ENCODE measurements at places on chromosomes 5 and 9.

DNA sequence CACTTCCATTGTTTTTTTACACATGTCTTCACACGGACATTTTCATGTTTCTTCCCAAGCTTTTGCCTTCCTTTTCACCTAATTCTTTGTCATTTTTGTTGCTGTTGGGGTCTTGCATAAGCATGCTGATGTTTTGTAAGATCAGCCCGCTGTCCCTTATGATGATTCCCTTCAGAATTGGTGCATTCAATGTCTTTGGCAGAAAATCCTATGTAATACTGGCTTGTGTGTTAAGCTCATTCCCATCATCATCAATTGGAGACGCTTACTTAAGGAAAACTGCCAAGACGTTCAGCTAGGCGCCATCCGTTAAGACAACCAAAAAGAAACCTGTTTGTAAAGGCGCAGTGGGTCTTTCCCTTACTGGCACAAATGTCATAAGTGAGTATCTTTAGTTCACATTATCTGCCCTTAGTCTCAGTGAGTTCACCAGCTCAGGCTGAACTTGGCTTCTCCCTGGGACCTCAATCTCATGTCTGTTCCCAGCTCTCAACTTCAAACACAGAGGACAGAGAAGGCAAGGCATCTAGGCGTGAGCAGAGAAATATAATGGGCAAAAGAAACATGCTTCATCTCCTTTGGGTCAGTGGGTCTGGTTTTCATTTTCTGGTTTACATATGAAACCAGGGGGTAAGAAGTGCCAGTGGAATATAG, 97.9 kb downstream of the EFNA5 start:
- DNase-seq = no peak

GRCh38 chr9:114551750-114552685, 35.6 kb upstream of the ATP6V1G1 start:
- peak; percentile 8 for DNase-seq

- no peak for DNase-seq
Measured at GRCh38 chr5:150139334-150139733, 16.3 kb downstream of the PDGFRB start.

- DNase-seq = no peak
Measured at GRCh38 chr5:38257308-38258041, 884 bp upstream of the EGFLAM start.

GRCh38 chr5:38783011-38783561, 62.7 kb upstream of the OSMR start:
- DNase-seq = no peak

- DNase-seq = no peak
Measured at GRCh38 chr5:652023-652515, 39.9 kb downstream of the CEP72 start.

DNA sequence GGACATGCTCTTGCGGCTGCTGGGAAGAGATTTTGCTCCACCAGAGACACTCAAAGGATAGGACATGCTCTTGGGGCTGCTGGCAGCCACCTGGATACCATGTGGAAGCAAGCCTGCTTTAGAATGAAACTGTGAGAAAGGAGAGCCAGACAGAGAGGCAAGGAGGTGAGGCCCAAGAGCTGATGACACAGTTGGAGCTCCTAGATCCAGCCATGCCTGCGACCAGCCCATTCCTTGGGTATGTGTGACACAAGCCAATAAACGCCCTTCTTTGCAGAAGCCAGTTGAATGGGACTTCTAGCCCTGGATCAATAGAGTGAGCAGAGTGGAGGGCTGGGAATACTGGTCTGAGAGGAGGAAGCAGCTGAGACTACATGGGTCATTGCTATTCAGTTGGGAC, 69.6 kb downstream of the SMIM23 start:
- no peak for DNase-seq

GRCh38 chr9:127004946-127005769, 90.6 kb downstream of the RALGPS1 start:
- DNase-seq = no peak

DNA sequence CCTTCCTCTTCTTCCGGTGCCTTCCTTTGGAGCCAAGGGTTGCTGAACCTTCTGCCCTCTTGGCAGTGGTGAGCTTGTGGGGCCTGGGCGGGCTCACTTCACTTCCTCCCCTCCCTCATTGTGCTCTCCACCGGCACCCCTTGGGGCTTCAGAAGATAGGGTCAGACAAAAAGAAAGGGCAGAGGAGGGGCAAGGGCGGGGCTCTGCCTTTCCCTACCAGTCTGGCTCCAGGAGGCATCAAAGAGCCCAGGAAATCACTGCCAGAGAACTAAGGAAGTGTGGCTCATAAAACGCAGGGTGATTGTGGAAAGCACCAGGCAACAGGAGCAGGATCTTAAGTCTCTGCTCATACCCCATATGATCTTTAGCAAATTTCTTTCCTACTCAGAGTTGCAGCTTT, 34.8 kb downstream of the ACOT12 start:
- no peak for DNase-seq

DNA sequence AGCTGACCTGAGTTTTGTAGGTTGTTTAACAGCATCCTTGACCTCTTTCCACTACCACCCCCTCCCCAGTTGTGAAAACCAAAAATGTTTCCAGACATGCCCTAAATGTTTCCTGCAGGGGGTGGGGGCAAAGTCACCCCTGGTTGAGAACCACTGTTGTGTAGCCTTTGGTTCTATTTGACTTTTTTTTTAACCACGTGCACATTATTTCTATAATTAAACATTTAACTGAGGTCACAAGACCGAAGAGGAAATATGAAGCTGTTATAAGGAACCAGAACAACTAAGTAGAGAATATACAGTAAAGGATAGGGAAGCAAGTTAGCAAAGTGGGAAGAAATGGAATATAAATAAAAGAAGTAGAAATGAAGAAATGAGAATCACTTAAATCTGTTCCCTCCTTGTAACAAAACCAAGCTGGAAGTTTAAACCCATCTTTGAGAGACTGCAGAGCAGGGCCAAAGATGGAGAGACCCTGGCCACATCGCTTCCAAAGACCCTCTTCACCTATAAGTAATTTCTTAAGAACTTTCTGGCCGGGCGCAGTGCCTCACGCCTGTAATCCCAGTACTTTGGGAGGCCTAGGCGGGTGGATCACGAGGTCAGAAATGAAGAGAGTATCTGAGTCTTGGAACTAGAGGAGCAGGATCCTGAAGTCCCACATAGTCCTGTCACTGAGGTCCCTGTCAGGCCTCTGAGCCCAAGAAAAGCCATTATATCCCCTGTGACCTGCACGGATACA, 14.4 kb downstream of the SIT1 start:
- no peak for DNase-seq

DNA sequence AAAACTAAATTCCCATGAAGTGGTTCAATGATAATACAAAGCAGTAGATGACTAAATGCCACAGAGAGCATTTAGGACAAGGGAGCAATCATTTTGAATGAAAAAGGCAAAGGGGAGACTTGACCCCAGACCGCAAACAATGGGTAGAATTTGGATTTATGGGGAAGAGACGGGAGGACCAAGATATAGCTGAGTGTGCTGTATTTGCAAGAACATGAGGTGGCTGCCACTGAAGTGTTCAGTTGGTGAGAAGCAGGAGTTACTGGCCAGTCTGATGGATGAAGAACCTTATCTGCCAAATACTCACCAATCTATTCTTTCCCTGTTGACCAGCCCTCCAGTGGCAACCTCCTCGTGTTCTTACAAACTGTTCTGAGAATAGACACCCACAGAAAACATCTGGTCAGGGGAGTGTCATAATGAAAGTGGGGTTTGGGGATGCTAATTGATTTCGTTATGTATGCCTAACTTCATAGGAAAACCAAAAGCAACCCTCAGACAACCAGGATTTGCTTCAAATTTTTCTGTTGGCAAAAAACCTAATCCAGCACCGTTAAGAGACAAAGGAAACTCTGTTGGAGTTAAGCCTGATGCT, 19.8 kb downstream of the TDRD7 start:
- no peak for DNase-seq

GRCh38 chr5:147743678-147744374, 38.7 kb downstream of the JAKMIP2 start:
- no peak for DNase-seq

GRCh38 chr5:170434966-170435605, 45.9 kb upstream of the KCNMB1 start:
- peak; percentile 81 for DNase-seq

DNA sequence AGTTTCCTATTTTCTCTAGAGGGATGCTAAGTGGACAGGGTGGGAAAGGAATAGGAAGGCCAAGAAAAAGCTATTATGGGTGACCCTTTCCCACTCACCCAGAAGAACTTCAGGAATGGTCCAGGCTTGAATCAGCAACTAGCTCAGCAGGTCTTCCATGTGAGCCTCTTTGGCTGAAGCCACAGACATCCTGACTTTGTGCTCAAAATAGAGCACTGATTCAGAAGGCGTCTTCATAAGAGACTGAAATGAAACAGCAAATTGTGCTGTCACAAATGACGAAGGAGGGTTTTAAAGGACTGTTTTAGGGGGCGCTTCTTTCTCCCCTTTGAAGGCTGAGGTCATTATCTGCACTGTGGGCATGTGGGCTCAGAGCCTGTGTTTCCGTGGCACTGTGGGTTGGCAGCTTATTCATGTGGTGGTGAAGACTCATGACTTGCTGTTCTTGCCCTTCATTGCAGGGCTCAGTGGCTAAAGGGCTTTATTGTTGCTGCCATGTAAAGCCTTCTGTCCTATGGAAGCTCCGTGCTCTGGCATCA, 65.8 kb upstream of the NFIL3 start:
- no peak for DNase-seq

- DNase-seq = peak; percentile 11
Measured at GRCh38 chr9:98538626-98539031, 170.1 kb downstream of the GABBR2 start.

DNA sequence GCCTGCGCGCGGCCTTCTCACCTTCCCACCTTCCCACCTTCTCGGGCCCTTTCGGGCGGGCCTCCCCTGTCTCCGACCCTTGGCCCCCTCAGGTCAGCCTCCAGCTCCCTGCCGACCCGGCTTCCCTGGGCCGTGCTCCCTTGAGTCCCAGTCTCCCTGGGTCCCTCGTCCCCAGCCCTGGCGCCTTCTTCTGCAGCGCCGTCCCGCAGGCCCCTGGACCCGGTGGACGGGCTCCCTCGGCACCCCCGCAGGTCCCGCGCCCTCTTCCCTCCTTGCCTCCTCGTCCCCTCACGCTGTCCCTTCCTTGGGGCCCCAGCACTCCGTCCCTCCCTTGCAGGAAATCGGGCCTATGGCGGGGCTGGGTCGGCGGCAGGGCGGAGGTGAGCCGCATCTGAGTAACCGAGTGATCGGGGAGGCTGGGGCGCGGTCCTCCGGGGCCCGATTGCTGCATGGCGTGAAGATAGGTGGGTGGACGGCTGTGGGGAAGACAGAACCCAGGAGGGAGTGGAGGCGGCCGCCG, 7.6 kb downstream of the ARPC5L start:
- DNase-seq = no peak

DNA sequence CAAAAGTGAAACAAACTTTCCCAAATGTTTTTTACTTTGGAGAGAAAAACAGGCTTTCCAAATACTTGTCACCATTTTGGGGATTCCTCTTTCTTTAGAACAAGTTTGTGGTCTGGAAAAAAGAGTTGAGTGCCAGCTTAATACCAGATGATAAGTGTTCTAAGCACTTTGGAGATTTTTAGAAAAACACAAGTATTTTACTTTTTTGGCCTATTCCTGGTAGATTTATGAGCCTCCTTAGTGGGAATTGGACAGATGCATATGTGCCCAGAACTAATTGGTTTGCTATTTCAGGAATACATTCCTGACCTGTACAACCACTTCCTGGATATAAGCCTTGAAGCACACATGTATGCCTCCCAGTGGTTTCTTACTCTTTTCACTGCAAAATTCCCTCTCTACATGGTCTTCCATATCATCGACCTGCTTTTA, 40.5 kb downstream of the GPR21 start:
- DNase-seq = peak; percentile 40
